ENCODE measurements at places on chromosomes 1 and 21.
A peak's percentile ranks its signal among the peaks of the same experiment; 100 is the strongest.

DNA sequence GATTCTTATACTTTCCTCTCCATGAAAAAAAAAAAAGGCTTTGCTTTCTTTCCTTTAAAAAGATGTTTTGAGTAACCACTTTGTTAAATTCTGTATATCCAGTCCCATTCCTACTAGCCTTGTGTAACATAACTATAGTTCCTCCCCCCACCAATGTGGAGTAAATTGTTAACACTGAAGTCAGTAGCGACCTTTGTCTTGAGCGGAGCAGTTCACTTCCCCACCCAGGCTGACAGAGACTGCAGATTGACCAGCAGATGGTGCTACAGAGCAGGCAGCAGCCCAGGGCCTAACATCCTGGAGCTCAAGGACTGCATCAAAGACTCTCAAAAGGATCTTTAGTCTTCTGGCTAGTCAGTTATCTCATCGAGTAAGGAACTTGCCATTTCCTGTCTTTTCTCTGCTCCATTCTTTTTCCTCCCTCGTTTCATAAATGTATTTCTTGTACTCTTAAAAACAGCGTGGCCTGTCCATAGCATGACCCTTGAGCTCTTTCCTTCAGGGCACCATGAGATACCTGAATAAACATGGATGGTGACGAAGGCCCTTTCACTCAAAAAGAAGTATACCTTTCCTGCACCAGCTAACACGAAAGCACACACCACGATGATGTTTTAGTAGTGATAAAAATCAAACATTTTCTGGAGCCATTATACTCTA lies 503.5 kb upstream of the PKN2 start:
- DNase-seq, result peak; percentile 48

DNA sequence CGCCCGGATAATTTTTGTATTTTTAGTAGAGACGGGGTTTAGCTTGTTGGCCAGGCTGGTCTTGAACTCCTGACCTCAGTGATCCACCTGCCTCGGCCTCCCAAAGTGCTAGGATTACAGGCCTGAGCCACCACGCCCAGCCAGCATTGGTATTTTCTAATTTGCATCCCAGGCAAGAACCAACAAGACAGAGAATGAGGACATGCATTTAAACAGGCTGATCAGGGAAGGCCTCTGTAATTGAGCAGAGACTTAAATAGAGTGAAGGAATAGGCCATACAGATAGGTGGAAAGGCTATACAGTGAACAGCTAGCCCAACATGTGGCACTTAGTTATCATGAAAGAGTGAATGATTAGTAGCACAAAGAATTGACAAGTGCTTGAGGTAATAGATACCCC lies 230.4 kb downstream of the SLC35F3 start:
- DNase-seq, result no peak

DNA sequence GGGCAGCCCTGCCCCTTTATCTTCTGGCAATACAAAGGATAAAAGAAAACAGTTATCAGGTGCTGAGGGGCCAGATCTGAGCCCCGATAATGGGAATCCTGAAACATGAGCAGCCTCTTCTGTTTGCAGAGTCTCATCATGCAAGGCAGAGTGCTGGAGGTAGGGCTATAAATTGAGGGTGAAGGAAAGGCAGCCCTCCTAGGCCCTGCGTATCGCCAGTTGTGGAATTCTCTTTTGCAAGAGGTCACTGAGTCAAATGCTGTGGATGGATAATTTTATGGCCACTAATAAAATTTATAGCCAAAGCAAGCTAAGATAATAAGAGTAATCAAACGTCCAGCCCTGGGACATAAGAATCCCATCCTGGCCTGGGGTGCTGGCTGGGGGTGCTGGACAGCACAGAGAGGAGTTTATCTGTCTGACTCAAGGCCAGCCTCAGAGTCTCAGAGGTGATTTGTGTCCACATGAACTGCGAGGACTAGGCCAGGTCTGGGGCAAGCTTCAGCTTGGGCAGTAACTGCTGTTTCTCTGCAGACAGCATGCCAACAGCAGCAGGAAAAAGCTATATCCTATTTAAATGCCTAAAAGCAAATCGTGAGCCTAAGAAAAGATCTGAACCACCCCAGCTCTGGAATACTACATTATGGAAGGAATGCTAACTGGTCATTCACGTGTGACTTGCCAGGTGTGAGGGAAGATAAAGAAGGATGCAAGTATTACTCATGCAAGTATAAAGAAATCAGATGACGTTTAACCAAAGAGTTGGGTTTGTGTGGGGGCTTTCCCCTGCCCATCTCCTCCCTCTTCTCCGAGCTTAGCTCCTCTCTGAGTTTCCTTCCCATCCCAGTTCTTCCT lies 254.8 kb downstream of the KIF26B start:
- DNase-seq, result no peak

- DNase-seq, result no peak
Measured at GRCh38 chr1:155170806-155171205, 2.3 kb downstream of the KRTCAP2 start.

GRCh38 chr1:22350171-22350923 lies 101.3 kb upstream of the ZBTB40 start:
- DNase-seq, result peak; percentile 22

GRCh38 chr1:95957748-95958147 lies 723.7 kb downstream of the RWDD3 start:
- DNase-seq, result peak; percentile 10

GRCh38 chr1:175417316-175417715 lies 224.7 kb upstream of the KIAA0040 start:
- DNase-seq, result no peak

DNA sequence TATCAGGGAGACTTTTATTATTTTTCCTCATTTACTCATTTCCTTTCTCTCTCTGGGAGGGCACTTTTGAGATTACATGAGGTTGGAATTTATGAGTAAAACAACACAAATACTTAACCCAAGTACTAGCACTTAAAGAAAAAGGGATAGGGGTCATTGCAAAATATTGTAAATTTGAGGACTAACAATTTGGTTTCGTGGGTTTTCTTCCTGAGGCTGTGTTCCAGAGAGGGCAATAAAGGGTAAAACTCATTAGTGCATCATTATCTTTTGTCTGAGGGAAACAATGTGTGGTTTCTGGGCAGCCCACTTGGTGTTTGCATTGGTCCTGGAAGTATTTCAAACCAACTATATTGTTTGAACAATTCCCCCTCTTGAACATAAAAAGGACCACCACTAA lies 96.5 kb downstream of the GREM2 start:
- no peak for DNase-seq

DNA sequence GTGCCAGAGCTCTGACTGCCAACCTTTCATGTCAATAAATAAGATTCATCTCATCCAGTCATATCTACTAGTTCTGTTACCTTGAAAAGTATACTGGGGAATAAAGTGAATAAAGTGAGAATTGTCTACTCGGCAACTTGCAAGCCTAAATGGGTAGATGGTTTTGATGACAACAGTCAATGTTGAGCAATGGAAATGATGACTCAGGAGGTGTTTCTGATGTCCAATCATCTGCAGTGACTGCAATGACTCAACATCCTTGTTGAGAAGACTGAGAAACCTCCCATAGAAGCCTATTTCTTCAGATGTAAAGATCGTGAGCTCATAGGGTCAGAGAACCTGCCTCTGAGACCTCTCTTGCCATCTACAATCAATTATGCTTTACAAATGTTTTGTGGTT lies 276.4 kb downstream of the SPATA17 start:
- DNase-seq, result no peak

Measured in skin of body (tissue), 3 donors.